ENCODE measurements at places on chromosomes 13 and 19.

DNA sequence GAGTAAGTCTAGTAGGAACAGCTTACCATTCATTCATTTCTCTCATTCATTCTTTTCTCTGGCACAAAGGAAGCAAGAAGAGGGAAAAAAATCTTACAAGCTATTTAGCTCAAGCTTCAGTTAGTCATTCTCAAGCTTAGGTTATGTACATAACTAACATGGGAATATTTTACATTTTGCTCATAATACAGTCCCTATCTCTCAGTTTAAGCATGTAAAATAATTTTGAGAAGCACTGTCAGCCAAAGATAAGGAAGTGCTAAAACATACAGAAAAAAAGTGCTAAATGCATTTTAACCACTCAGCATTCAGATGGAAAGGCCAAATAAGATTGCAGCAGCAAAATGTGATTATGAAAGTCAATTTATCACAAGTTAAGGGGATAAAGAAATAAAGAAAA, 7.9 kb downstream of the RBM26 start:
- no peak for DNase-seq

DNA sequence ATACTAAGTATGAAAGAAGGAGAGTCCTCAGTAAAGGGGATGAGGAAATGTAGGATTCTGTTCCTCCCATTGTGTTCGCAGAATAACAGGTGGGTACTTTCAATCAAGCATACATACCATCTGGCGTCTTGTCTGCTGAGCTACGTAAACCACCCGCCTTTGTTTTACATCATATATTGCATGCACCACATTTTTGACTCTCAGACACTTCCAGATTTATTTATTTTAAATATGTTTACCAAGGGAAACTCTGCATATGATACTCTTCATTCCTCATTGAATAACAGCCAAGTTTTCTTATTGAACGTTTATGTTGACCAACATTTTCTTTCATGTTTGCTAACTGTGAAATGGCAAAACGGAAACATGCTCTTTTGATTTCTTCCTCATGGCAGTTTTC, 174.1 kb downstream of the FGF14 start:
- no peak for DNase-seq

GRCh38 chr19:33620611-33621010, 1.1 kb upstream of the CHST8 start:
- no peak for DNase-seq

- no peak for DNase-seq
These were observed 29.0 kb downstream of the CAPS start for GRCh38 chr19:5943045-5943444.

DNA sequence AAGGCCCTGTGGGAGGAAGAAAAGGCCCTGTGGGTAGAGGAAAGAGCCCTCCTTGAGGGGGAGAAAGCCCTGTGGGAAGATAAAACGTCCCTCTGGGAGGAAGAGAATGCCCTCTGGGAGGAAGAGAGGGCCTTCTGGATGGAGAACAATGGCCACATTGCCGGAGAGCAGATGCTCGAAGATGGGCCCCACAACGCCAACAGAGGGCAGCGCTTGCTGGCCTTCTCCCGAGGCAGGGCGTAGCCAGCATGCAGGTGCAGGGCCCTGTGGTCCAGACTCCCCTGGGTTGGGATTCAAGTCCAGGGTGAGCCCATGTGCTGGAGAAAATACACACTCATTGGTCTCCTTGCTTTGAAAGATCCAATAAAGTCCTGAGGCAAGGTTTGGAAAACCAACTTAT, 4.1 kb downstream of the CCDC70 start:
- no peak for DNase-seq

DNA sequence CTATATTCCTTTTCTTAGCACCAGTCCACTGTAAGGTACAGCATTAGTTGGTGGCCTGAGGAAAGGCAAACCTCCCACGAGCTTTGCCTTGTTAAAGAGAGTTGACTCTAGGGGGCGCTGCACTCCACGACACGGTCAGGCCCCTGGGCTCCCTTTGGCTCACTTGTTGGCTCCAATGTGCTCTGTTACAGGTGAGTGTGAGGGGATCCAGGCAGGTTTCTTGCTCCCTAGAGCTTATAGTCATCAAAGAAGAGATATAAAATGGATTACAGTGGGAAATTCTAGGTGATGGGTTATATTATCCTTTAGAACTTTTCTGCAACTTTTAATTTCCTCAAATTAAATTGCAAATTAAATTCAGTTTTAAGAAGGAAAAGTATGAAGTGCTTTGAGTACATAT, 3.7 kb downstream of the WDR87 start:
- DNase-seq: peak; percentile 62

GRCh38 chr13:95703576-95703975, 26.6 kb downstream of the DNAJC3 start:
- no peak for DNase-seq
